ENCODE measurements at places on chromosomes 2 and 18.

DNA sequence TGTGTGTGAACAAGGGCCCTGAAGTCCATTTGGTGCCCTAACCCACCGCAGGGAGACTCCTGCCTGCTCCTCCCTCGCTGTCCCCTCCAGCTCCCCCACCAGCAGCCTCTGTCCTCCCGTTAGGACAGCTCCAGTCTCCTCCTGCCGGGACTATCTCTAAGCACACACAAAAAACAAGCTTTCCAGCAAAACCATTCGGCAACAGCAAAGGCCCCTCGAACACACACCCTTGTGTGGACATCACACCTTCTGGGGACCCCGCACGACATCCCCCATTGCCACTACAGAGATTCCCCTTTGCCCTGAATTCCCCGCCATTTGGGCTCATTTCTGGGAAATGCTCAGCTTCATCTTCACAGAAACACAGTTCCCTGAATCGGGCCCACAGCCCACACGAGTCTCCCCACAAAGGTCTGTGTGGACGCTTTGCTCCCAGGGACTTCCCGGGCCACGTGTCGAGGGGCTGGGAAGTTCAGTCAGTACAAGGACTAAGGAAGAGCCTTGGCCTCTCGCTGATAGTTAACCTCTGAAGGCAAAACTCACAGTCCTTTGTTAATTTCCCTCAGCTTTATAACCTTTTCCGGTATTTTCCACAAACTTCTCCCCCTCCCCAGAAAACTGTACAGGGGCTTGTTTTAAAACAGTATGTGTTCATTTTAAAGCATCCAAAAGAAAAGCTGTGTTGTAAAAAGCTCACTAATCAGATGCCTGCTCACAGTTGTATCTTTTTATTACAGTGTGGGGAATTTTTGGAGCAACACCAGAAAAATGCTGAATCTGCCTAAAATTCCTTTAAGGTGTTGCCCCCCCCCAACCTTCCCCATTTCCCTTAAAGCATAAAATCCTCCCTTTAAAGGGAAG, 25.9 kb downstream of the SMAD7 start:
- DNase-seq: no peak

- no peak for DNase-seq
Measured at GRCh38 chr2:176407706-176408105, 138.5 kb downstream of the MTX2 start.

GRCh38 chr2:225282858-225283710, 116.4 kb upstream of the NYAP2 start:
- DNase-seq: peak; percentile 13

GRCh38 chr2:42314892-42315468, 46.0 kb downstream of the COX7A2L start:
- DNase-seq: no peak

- no peak for DNase-seq
Measured at GRCh38 chr2:192471982-192472381, 277.2 kb upstream of the TMEFF2 start.

- DNase-seq: no peak
Measured at GRCh38 chr2:118705032-118705431, 142.4 kb downstream of the EN1 start.

DNA sequence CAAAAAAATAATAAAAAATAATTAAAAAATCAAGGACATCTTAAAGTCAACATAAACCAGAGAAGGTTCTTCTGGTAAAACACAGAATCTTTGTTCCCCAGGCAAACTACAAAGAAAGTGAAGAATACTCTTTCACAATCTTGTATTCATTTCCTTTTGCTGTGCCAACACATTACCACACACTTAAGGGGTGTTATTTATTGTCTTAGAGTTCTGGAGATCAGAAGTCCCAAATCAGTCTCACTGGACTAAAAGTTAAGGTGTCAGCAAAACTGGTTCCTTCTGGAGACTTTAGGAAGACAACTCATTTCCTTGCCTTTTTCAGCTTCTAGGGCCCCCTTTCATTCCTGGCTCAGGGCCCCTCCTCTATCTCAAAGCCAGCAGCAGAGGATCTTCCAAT, 12.2 kb upstream of the CAB39 start:
- DNase-seq: no peak

GRCh38 chr18:24918257-24918656, 433.7 kb downstream of the ZNF521 start:
- no peak for DNase-seq

DNA sequence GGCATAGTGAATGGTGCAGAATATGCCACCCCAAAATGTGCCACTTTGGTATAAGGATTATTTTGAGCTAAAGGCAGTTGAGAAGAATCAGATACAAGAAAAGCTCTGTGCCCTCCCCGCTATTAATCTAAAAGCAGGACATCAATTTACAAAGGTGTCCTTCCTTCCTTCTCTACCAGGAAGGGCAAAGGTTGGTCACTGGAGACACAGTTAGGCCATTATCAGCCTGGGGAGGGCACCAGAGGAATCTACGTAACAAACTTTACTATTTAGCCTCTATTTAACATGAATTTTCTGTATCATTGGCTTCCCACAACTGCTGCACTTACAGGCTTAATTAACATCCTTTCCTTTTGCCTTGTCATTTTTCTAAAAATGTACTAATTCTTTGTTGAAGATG, 52.6 kb downstream of the MEP1B start:
- DNase-seq: no peak

DNA sequence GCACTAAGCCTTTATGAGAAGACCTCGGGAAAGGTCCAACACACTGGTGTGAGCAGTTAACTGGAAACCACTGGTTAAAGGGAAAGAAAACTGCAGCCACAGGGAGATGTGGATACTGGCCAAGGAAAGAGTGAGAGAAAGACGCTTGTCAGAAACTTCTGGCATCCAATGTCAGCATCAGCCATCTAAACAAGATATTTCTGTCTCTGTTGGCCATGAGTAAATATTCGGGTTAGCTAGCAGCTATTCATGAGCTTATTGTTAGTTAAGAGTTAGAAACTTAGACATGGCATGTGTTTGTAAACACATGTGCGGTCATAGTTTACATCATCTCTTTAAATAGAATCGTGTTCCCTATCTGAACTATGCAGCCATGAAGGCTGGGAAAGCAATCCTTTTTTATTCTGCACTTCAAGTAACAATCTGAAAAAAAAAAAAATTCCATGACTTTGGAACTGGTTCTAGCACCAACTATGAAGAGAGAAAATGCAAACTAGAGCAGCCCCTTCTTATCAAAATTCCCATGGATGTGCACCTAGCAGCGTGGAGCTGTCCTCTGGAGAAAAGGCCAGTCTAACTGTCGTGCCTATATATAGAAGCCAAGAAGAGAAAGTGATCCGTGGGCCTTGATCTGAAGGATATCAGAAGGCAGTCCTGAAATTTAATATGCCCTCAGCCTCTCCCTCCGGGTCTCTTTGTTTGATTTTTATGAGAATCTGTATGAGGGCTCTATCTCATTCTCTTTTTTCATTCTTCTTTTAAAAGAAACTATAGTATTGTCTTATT, 84.0 kb upstream of the RFX8 start:
- DNase-seq: no peak

- no peak for DNase-seq
Measured at GRCh38 chr2:164839914-164840457, 1.6 kb downstream of the COBLL1 start.

- no peak for DNase-seq
Measured at GRCh38 chr2:18153741-18154140, 275.3 kb downstream of the KCNS3 start.

DNA sequence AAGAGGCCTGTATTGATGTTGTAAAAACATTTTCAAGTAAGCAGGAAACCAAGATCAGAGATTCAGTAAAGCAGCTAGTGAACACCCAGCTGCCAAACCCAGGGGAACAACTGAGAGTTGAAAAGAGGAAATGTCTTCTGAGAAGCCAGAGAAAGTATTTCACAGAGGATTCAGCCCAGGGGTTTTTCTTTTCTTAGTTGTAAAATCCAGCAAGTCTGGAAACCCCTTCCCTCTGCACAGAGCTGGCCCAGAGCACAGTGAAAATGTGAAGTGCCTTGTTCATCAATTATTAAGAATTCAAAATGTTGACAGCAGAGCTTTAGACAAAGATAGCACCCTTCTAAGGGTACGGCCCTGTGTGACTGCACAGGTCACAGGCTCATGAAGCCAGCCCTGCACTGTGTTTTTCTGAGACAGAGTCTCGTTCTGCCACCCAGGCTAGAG, 28.4 kb downstream of the AFF3 start:
- DNase-seq: no peak

Data from CD4-positive, alpha-beta memory T cell (primary cell).